ENCODE measurements at places on chromosomes 2 and 18.

GRCh38 chr2:45380131-45380836 is 230.8 kb downstream of the SRBD1 start:
- no peak for DNase-seq

DNA sequence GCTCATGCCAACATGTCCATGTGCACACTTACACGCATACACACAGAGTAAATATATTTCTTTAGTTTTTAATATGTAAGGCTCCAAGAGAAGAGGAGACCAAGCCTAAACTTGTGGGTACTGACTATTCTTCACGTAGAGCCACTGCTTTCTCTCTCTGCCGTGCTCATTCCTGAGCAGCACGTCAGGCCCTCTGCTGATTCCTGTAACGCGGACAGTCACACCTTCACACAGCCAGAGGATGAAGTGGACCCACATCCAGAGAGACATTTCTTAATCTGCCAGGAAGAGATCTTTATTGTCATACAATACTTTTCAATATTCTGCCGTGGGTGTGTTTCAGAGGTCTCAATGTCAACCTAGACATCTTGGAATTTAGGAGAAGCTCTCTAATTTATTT is 560.7 kb downstream of the STK39 start:
- no peak for DNase-seq

DNA sequence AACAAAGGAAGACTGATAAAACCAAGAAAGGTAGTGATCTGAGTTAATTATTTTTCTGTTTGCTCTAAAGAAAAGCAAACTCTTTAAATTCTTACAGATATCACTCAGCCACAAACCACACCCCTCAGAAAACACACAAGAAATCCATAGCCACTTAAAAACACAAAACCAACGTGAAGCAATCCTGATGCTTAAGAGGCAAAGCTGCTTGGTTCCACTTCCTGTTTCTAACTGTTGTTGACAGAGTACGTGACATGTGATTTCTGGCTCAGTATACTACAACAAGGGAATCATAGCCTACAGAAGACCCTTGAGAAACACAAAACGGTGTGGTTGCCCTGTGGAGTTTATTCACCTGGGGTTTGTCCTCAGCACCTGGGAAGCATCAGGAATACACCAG is 240.9 kb upstream of the APCDD1 start:
- no peak for DNase-seq

DNA sequence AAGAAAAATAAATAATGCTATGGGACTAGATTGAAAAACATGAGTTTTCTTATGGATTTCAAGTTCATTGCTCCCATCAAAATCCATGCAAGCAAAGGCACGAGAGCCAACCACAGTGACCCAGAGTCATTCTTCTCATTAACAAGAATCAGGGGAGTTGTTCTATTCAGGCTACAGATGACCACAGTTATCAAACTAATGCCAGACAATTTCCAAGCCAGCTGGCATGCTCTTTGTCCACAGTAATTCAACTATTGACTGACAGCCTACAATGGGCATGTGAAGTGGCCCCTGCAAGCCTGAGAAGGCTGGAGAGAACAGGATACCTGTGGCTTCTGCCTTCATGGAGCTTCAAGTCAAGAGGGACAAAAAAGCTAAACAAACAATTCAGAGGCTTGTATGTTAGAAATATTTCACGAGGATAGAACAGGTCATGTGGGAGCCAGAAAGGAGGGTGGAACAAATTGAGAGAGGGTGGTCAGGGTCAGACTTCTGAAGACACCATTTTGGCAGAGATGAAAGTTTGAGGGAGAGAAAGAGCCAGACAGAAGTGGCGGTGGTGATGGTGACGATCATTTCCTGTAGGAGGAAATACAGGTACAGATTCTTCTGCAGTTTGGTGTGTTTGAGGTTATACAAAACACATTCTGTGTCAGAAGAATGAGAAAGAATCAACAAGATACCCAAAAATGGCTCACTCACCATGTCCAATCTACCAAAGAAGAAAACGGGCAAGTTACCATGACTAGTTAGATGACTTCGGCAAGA is 732.4 kb downstream of the RNF144A start:
- DNase-seq = no peak

- DNase-seq = no peak
These were observed 17.0 kb downstream of the STAT1 start for GRCh38 chr2:190996947-190997346.

DNA sequence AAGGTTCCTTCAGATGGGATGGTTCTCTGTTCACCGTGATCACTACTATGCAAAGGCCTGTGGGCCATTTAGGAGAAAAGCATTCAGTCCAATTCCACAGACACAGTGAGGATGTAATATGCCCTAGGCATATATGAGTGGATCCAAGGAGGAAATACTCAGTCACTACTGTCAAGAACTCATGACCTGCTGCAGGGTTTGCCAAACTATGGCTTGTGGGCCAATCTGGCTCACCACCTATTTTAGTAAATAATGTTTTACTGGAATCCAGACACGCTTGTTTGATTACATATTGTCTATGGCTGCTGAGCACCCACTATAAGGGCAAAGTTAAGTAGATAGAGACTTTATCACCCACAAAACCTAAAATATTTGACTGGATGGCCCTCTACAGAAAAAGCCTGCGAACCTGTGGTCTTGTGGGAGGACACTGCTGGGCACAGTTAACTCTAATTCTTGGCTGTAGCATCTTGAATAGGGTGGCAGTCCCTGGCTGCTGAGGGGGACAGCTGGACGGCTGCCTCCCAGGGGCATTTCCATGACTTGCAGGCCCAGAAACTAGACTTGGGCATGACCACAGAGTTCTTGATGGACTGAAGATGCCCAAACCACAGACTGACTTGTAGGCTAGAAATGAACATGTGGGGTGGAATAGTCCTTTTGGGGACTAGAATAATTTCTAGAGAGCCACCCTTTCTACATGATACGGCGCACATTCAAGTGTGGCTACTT is 20.6 kb upstream of the LTBP1 start:
- no peak for DNase-seq
